Cerebellar nuclear complex (tissue), 1 donor: ENCODE measurements at places on chromosomes 6 and 20.

DNA sequence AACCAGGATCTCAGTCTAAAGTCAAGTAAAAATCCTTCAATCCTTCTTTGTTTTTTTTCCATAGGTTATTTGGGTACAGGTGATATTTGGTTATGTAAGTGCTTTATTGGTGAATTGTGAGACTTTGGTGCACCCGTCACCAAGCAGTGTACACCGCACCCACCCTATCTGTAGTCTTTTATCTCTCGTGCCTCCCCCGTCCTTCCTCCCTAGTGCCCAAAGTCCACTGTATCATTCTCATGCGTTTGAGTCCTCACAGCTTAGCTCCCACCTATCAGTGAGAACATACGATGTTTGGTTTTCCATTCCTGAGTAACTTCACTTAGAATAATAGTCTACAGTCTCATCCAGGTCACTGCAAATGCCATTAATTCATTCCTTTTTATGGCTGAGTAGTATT, 879 bp downstream of the MUC22 start:
- DNase-seq: no peak

- DNase-seq: peak; percentile 86
Observed at GRCh38 chr6:12909833-12910232, 193.3 kb downstream of the PHACTR1 start.

- DNase-seq: no peak
Observed at GRCh38 chr20:1119128-1119505, 715 bp downstream of the PSMF1 start.

GRCh38 chr6:13765570-13765969, 48.8 kb downstream of the MCUR1 start:
- DNase-seq: no peak

DNA sequence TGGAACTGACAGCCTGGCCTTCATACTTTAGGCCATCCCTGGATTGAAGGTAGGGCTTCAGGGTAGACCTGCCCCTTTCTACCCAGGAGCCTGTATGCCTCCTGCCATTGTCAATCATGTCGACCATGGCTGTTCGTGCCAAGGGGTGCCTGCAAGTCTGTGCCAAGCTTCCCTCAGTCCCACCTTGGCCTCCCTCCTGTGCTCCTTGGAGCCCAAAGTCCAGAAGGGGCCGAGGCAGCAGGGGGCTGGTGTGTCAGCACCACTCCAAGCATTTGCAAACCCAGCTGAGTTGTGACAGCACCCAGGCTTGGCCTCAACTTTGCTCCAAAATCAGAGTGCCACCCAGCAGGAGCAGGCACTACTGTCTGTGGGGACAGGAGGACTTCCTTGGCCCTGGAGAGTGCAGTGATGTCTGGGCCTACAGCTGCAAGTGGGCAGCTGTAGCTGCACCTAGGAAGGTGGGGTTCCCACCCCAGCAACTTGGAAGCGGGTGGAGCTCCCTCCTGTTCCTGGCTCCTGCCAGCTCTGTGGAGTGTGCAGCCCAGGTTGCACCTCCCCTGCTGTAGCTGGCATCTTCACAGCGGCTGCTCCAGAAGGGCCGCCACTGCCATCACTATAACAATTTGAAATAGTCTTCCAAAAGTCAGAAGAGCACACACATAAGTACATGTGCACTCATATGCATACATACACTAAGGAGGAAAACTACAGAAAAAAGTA, 1719.3 kb downstream of the HACE1 start:
- no peak for DNase-seq

DNA sequence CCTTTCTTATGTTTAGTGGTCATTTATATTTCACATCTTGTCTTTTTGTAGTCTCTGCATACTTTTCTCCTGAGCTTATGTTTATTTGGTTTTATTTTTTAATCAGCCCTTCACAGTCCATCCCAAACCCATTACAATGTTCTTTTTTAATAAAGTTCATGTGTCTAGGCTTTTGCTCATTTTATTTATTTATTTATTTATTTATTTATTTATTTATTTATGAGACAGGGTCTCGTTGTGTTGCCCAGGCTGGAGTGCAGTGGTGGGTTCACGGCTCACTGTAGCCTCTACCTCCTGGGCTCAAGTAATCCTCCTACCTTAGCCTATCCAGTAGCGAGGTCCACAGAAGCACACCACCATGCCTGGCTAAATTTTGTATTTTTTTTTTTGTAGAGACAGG, 3.1 kb downstream of the COQ3 start:
- no peak for DNase-seq

DNA sequence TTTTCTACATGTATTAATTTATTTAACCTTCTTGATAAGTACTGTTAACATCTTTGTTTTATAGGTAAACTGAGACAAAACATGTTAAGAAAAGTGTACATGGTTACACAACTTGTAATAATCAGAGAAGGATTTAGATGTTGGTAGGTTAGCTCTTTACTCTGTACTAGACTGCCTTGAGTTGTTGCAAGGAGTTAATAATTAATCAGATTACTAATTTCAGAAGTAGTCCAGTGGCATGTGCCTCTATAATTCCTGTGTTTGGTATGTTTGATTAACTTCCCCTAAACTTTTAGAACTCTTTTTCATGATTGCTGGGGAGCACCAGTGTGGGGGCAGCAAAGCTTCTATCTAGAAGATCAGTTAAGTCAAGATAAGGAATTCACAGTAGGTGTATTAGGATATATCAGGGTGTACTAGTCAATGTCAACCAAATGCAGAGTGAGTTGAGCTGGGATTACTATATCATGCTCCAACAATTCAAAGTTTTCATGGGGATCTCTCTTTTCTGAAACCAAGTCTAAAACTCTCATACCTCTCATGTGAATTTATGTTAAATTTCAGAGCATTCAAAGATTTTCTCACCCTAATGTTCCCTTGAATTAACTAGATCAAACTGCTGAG, 129.7 kb upstream of the AHI1 start:
- DNase-seq: no peak

GRCh38 chr20:8043687-8044282, 24.2 kb upstream of the TMX4 start:
- DNase-seq: no peak

GRCh38 chr20:4299773-4300172, 284.4 kb upstream of the RNF24 start:
- no peak for DNase-seq

DNA sequence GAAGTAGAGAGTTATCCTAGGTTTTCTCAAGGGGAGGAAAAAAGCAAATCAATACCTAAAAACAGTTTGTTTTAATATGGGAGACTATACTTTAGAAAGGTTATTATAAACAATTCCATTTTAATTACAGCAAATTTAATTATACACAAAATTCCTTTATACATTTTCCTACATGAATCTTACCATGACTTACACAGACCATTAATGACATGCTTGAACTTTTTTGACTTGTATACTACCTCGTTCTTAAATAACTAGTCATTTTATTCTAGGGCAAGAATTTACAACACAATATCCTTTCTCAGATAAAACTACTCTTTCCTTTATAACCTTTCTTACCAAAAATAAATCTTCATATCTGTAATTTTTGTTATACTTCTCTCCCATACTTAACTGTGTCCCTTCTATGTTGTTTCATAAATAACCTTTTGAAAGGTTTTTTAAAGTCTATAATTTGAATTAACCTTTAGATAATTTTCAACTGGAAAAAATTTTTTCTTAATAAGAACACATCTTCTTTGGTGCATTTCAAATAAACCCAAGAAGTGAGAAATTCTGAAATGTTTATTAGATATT, 729.4 kb downstream of the TENT5A start:
- no peak for DNase-seq

GRCh38 chr6:34147906-34148630, 2.2 kb upstream of the GRM4 start:
- no peak for DNase-seq

DNA sequence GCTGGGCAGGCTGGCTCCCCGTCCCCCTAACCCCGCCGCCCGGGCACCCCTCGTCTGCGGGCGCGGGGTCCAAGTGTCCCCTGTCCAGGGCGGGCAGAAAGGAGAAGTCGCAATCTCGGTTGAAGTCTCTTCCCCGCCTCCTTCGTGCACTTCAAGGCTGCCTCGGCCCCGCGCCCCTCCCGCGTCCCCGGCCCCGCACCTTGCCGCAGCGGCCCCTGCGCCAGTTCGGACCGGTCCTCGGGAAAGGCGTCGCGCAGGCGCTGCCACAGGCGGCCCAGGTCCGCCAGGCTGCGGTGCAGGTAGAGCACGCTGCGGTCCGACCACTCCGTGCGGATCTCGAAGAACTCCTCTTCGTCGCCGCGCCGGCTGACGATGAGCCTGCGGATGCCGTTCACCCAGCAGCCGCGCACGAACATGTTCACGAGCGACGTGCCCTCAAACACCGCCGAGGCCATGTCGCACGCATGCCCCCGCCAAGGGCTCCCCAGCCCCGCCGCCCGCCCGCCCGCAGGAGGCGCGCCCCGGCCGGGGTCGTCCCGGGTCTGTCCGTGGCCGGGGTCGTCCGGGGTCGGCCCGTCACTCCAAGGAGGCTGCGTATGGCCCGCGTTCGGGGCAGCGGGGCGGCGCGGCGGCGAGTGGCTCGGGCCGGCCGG, at the start of gene PXDC1:
Gene PXDC1 (minus strand): TSS at position 637 of the 653 bp plus-strand sequence. CDS start 182 bp downstream, at position 455.
- no peak for DNase-seq

GRCh38 chr6:47209632-47210031, 100.1 kb downstream of the TNFRSF21 start:
- DNase-seq: no peak

DNA sequence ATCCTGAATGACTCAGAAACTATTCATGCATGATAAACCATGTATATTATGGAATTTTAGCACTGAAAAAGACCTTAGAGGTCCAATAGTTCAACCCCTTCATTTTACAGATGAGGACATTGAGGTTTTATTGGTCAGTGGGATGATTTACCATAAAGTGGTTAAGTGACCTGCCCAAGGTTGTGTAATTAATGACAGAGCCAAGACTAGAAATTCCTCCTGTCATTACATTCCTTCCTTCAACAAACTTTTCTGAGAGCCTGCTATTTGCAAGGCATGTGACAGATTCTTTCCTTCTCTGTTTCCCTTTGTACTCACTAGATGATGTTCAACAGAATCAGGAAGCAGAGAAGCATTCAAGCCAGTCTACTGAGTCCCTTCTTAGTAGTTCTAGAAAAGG, 170.7 kb upstream of the KCNK16 start:
- no peak for DNase-seq

DNA sequence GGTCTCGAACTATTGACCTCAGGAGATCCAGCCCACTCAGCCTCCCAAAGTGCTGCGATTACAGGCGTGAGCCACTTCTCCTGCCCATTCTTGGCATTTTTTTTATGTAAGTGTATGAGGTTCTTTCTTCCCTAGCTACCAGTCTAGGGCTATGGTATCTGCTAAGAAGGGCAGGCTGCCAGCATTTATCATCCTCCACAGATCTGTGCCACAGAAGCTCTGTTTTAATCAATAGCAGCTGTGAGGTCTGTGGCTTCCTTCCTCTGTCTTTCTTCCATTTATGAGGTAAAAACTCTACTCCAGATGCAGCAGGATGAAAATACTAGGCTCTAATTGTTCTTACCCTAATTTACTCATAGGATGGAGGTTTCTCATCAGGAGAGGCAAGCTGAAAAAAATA, 1382.4 kb upstream of the ADGRB3 start:
- no peak for DNase-seq

GRCh38 chr6:28208111-28208659, 16.9 kb upstream of the ZSCAN9 start:
- no peak for DNase-seq

GRCh38 chr20:10876558-10876957, 202.8 kb upstream of the JAG1 start:
- no peak for DNase-seq

GRCh38 chr6:99104218-99104617, 156.5 kb upstream of the FBXL4 start:
- no peak for DNase-seq

DNA sequence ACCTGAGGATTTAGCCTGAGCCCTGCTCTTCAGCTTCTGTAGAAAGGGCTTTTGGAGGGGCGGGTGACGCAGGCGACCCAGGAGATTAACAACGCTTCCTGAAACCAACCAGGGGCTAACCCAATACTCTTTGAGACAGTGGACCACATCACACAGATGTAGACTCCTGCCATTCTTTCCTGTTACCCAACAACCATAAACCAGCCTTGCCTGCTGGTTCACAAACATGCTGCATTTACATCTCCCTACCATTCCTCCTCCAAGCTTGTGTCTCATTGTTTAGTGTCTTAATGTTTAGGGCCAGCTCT, 28.3 kb downstream of the PPP1R16B start:
- no peak for DNase-seq

DNA sequence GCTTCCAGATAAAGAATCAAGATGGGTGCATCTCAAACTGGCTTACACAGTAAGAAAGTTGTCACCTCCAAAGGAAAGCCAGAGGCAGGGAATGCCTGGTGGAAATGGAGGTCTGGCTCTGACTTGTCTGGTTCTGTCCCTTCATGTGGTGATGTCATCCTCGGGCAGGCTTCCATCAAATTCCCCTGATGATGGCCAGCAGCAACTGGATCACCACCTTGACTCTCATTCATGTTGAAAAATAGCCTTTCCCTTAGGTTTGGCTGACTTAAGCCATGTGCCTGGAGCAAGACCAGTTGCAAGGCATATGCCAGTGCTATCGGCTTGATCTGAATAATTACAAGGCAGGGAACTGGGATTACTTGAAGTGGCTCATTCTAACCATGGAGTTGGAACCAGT, 28.8 kb downstream of the IMPG1 start:
- no peak for DNase-seq

DNA sequence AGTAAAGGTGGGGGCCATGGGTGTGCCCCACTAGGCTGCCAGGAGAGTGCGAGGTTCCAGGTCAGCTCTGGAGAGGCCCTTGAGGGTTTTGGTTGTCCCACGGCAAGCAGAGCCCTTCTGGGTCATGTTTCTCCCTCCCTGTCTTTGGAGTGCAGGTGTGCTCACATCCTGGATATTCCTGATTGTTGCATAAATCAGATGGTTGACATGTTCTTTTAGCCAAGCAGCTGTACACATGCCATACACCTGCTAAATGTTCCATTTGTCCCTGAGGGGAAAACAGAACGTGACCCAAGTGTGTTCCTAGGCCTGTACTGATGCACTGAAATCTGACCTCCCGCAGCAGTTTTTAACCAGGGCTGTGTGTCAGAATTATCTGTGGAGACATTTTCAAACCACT, 77.5 kb upstream of the BEND3 start:
- no peak for DNase-seq

GRCh38 chr6:160996131-160996601, 4.6 kb downstream of the MAP3K4 start:
- DNase-seq: no peak

GRCh38 chr20:51413857-51414256, 128.7 kb downstream of the NFATC2 start:
- DNase-seq: no peak

- no peak for DNase-seq
Observed at GRCh38 chr20:8218861-8219260, 86.8 kb downstream of the PLCB1 start.

DNA sequence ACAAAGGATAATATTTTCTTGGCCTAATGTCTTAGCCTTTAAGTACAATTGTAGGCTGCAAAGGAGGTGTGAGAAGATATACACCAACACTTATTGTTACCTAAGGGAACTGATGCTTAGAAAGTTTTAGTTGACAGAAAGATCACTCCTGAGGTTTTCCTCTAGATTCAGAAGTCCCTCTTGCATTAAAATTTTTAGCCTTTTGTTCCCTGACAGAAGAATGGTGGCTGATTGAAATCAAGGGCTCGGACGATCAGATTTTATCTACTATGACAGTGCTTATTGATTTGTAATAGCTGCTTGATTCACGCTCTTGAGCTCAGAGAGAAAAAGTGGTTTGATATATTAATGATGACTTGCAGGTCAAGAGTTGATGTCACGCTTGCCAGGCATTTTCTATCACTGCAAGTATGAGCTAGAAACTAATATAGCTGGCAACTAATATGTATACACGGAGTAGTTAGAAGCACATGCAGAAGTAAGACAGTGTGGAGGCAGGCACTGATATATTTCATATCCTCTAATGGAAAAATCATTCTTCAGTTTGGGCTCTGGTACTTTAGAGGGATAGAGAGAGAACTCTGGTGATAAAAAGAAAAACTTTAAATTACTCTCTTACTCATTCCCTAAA, 246.6 kb upstream of the ID4 start:
- DNase-seq: no peak
